ENCODE measurements at places on chromosomes 3 and 15. TPM values are rescaled to one million over a fixed set of nuclear protein-coding genes. Genes with fewer than 3 reads are reported as not detected.

The MESP1 gene
- total RNA-seq: 0.41 TPM

The NLGN1 gene
- not detected for total RNA-seq

The TMCO5A gene
- not detected for total RNA-seq

The PLA2G4E gene
- not detected for total RNA-seq

- no peaks in the 10 kb centered on the region for H3K27me3 ChIP-seq
- no peak overlapping the region for H3K27ac ChIP-seq
- H3K4me3 ChIP-seq: no peak overlapping the region
- no peaks in the 10 kb centered on the region for H3K36me3 ChIP-seq
Observed at GRCh38 chr15:48354694-48355303, 23.6 kb downstream of the DUT start.

DNA sequence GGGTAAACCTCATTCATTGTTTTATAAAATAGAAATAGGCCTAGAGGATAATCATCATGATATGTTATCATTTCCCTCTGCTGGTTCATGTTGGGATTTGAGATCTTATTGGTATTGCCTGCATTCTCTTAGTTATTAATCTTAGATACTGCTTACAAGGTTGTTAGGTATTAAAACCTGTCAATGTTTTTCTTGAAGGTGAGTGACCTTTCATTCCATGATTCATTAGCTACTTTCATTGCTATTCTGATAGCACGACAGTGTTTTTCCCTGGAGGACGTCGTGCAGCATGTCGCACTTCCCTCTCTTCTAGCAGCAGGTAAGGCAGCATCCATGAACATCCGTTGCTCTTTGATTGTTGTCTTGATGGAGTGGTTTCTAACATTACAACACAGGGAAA lies 17.1 kb downstream of the P2RY12 start:
- H3K36me3 ChIP-seq: no peaks in the 10 kb centered on the region
- no peak overlapping the region for H3K27ac ChIP-seq
- no peaks in the 10 kb centered on the region for H3K27me3 ChIP-seq
- H3K4me1 ChIP-seq: no peaks in the 10 kb centered on the region

DNA sequence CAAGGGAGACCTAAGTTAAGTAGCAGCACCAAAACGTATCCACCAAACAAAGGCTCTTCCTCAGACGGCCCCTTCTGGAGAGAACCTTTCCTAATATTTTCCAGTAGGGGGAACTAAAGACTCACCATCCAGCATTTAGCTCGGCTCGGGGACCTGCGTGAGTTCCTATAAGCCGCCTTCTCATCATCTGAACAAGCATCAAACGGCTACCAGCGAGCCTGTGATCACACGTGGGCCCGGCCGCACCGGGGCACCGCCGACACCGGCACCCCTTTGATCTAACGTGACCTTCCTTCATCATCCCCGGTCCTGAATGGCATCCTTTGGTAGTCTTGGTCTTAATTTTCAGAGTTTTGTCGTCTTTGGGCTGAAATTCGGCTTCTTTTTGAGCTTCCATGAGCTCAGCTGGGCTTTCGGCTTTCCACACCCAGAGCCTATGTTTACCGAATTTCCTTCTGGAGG lies 1.4 kb upstream of the ROBO2 start:
- no peak overlapping the region for H3K4me3 ChIP-seq
- no peaks in the 10 kb centered on the region for H3K4me1 ChIP-seq
- H3K27ac ChIP-seq: no peak overlapping the region
- H3K36me3 ChIP-seq: no peaks in the 10 kb centered on the region
- DNase-seq: no peak

DNA sequence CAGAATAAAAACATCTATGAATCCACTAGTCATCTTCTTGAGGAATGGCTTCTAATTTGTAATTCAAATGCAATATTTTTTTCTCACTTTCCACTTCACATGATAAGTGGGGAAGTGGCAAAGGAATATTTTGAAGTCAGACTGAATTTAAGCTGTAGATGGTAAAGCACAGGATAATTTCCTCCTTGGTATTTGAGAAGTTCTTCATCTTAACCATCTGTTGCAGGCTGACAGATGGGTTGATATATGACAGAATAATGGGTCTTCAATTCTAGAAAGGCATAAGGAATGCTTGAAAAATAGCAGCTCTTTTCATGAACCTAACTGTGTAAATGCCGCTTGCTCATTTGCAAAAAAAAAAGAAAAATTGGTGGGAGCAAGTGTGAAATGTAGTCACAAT lies 66.5 kb upstream of the SNTN start:
- H3K4me1 ChIP-seq: no peaks in the 10 kb centered on the region
- no peaks in the 10 kb centered on the region for H3K36me3 ChIP-seq
- no peak overlapping the region for H3K4me3 ChIP-seq
- H3K27ac ChIP-seq: no peak overlapping the region
- no peak for DNase-seq

DNA sequence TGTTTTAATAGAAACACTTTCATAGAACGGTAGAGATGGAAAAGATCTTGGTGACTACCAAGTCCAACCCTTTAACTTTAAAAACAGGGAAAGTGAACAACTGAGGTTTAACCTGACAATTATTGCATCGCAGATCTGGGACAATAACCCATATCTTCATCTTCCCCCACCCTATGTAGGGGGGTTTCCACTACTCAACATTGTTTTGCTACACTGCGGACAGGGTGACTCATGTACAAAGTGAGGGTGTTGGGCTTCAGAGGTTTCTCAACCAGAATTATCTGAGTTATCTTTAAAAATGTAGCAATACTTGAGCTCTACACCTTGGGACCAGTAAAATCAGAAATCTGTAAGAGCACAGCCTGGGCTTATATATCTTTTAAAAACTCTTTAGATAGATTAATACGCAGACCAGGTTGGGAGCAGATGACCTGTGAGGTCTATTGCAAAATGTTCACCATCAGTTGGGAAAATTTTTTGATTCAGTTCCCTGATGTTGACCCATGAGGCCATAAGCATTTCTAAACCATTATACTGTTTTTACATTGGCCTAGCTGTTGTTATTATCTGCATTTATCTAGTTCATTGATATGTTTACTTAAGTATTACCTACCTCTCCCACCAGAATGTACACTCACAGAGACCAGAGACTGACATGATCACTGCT lies 103.6 kb upstream of the ICE2 start:
- peak overlapping the region; percentile 87 for H3K27ac ChIP-seq
- no peak for DNase-seq
- no peaks in the 10 kb centered on the region for H3K36me3 ChIP-seq
- no peaks in the 10 kb centered on the region for H3K27me3 ChIP-seq

DNA sequence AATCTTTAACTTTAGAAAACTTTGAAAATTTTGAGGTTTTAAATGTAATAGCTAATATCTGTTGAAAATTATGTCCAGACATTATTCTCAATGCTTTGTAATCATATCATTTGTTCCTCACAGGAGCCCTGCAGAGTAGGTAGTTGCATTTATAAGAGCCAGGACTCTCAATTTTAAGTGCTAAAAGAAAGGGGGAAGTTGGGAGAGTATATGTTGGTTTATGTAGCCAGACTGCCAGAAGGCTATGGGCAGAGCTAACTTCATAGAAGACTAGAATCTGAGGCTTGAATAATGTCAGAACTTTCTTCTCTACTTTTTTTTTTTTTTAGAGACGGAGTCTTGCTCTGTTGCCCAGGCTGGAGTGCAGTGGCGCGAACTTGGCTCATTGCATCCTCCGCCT lies 9.1 kb downstream of the VPS8 start:
- no peak overlapping the region for H3K4me3 ChIP-seq
- no peaks in the 10 kb centered on the region for H3K27me3 ChIP-seq
- peaks cover 18% of the 10 kb centered on the region for H3K4me1 ChIP-seq
- DNase-seq: no peak
- H3K27ac ChIP-seq: no peak overlapping the region

DNA sequence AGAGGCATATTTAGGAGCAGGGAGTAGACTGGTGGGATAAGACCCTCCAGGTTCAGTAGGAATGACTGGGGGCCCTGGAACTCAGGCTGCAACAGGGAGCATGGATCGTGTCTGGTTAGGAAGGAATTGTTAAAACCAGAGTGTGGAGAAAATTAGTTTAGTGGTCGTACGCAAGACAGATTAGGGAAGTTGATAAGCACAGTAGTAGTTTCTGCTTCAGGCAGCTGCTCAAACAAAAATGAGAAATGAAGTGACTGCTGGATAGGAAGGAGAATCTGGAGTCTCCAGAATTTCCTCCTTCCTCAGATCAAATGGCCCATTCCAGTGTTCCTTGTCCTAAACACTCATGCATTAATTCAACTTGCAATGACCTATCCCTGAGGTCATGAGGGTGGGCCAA lies 11.2 kb downstream of the MYD88 start:
- no peak overlapping the region for H3K4me3 ChIP-seq
- no peaks in the 10 kb centered on the region for H3K27me3 ChIP-seq
- H3K4me1 ChIP-seq: no peaks in the 10 kb centered on the region
- H3K36me3 ChIP-seq: no peaks in the 10 kb centered on the region
- DNase-seq: no peak
- H3K27ac ChIP-seq: no peak overlapping the region

- H3K27me3 ChIP-seq: no peaks in the 10 kb centered on the region
- no peak overlapping the region for H3K27ac ChIP-seq
- H3K4me3 ChIP-seq: no peak overlapping the region
- no peak for DNase-seq
- H3K36me3 ChIP-seq: no peaks in the 10 kb centered on the region
- H3K4me1 ChIP-seq: no peaks in the 10 kb centered on the region
Observed at GRCh38 chr15:54998661-54999060, 198.1 kb downstream of the RSL24D1 start.

DNA sequence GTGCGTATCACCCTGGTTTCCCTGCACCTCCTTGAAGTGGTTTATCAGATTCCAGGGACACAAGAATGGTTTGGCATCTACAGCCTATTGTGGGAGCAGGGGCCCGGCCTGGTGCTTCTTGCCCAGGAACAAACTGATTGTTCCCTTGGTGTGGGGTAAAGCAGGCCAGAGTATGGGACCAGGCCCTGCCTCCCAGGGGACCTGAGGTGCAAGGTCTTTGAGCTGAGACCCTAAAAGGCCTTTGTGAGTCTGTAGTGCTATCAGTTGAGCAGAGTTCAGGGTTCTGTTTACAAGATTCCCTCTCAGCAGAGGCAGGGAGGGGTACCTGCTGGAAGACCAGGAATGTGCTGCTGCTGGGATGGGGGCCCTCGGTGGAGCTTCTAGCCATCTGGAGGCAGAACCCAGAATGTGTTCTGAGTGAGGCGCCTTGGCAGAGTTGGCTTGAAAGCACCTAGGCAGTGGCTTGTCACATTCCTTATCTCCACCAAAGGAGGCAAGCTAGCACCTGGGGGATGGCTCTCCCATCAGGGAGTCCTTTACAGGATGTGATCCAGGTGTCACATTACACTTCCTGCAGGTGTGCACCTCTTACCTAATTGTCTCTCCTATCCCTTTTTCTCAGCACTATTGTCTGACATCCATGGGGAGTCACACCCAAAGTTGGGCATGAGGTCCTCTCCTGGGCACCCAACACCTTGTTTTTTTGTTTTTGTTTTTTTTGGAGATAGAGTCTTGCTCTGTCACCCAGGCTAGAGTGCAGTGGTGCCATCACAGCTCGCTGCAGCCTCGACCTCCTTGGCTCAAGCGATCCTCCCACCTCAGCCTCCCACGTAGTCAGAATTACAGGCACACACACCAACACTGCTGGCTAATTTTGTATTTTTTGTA lies 13.1 kb downstream of the FLNB start:
- H3K27me3 ChIP-seq: no peaks in the 10 kb centered on the region
- H3K36me3 ChIP-seq: no peaks in the 10 kb centered on the region
- H3K27ac ChIP-seq: no peak overlapping the region
- no peak for DNase-seq
- H3K4me3 ChIP-seq: no peak overlapping the region

DNA sequence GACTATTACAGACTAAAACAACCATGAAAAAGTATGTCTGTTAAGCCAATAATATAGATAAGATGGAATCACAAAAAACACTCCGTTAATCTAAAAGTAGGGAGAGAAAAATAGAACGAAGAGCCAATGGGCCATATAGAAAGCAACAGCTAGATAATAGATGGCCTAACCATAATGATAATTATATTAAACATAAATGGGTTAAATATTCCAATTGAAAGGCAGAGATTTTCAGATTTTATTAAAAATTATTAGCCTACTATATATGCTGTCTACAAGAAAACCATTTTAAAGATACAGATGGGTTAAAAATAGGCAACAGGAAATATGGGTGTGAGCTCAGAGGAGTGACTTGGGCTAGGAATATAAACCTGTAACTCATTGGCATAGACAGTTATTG lies 76.3 kb downstream of the ATP8B4 start:
- no peaks in the 10 kb centered on the region for H3K36me3 ChIP-seq
- no peak overlapping the region for H3K27ac ChIP-seq
- H3K4me3 ChIP-seq: no peak overlapping the region

All from T-cell (primary cell).